Muscle of arm (tissue), 14 donors: ENCODE measurements at places on chromosomes 2 and 18.

DNA sequence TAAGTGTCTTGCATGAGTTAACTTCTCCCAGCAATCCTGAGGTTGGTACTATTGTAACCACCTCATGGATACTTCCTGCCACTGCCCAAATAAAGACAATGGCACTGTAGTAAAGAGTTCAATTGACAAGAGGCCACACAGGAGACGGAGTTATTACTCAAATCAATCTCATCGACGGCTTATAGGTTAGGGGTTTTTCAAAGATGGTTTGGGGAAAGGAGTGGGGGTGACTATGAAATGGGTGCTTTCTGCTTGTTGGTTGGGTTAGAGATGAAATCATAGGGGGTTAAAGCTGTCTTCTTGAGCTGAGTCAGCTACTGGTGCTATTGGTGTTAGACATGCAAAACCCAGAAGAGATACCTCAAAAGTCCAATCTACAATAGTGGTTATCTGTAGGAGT, 1258.0 kb upstream of the ZEB2 start:
- no peak for DNase-seq

- DNase-seq: no peak
Observed at GRCh38 chr2:184597571-184597991, 748 bp upstream of the ZNF804A start.

- no peak for DNase-seq
Observed at GRCh38 chr18:473802-474201, 26.7 kb downstream of the COLEC12 start.

- DNase-seq: no peak
Observed at GRCh38 chr2:4424153-4424552, 720.8 kb downstream of the DCDC2C start.

GRCh38 chr18:12858991-12859390, 25.0 kb downstream of the PTPN2 start:
- DNase-seq: no peak

DNA sequence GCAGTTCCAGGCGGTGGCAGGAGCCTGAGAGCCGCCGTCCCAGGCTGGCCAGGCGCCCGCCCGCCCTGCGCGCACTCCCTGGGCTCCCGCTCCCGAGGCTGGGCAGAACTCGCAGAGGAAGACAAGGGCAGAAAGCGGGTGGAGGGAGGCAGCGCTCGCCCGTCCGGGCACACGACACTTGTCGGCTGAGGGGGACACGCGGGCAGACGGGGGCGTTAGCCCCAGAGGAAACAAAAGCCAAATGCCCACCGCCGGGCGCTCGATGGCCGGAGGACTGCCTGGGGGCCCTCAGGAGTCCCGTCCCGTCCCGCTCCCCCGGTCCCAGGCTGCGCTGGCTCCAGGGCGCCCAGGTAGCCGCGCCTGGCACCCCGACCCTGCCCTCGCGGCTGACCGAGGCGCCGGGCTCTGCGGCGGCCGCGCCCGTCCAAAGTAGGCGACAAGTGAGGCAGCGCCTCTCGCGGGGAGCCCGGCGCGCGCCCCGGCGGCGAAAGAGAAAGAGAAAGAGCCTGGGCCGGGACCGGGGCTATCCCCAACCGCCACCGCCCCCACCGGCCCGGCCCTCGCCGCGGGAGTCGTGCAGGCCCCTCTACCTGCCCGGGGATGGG, 491 bp downstream of the L3MBTL4 start:
- DNase-seq: no peak

- no peak for DNase-seq
Observed at GRCh38 chr2:10398496-10398895, 49.6 kb downstream of the ODC1 start.

- no peak for DNase-seq
Observed at GRCh38 chr2:169980001-169980400, 152.7 kb downstream of the UBR3 start.

- DNase-seq: no peak
Observed at GRCh38 chr2:105796131-105796638, 51.5 kb downstream of the NCK2 start.

GRCh38 chr2:54424555-54425163, 31.5 kb upstream of the SPTBN1 start:
- DNase-seq: no peak

- no peak for DNase-seq
Observed at GRCh38 chr2:149021761-149022160, 16.7 kb upstream of the LYPD6B start.
